Osteoblast (primary cell): ENCODE measurements at places on chromosomes 2 and 18. TPM values are rescaled to one million over a fixed set of nuclear protein-coding genes. Genes with fewer than 3 reads are reported as not detected.

Gene ACKR3
- 18.8 and 26.8 TPM in 2 replicates for total RNA-seq

Gene ZNF385B
- 0.29 and 1.1 TPM in 2 replicates for total RNA-seq

Gene PLGLB2
- 2.5 and 3.2 TPM in 2 replicates for total RNA-seq

Gene FABP1
- total RNA-seq, result under 0.01 TPM in 1 of 2 replicates, not detected in the other

Gene CHAC2
- total RNA-seq, result 2.7 and 3.3 TPM in 2 replicates
